ENCODE measurements at places on chromosomes 12 and 14.
A peak's percentile ranks its signal among the peaks of the same experiment; 100 is the strongest.

- DNase-seq = peak; percentile 55
Observed at GRCh38 chr12:57146961-57147944, at the start of gene LRP1-AS. Gene LRP1-AS (minus strand): TSS chr12:57147619.

- DNase-seq = no peak
Observed at GRCh38 chr12:12749433-12749832, 32.3 kb downstream of the CDKN1B start.

DNA sequence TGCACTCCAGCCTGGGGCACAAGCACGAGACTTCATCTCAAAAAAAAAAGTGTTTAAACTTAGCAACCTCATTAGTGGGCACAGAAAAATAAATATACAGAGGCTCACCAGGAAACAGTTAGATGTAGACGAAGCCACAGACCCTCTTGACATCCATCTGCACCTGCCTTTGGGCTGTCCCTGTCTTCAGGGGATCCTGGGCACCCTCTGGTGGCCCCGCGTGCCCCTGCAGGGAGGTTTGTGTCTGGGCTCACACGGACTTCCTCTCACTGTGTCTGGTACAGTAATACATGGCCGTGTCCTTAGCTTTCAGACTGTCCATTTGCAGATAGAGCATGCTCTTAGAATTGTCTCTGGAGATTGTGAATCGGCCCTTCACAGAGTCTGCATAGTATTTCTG lies 916.5 kb downstream of the TMEM121 start:
- no peak for DNase-seq

DNA sequence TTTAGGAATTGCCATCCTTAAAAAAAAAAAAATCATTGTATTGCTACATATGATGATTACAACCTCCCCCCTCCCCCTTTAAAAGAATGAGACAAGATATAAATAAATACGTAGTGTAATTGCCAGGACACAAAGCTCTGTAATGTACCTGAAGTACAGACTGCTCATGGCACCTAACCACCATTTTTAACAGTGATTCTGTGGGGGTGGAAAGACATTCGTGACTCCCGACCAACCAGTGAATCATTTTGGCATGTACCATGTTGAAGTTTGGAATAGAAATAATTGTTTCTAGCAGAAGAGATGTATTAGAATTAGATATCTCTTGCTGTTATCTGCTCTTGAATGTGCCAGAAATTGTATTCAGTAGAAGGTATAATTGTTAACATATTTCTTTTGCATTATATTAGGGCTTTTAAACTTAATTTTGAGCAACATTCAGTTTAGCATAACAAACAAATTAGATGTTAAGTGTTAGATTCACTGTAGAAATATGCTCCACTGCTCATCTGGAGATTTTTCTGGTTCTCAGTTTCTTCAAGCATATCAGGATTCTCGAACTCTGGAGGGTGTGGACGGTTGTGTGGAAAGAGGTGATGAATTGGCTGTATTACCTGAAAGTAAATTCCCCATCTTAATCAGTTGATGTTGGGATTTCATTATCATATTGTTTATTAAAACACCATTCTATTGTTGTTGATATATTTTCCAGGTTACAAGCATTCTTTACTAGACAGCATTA lies 31.1 kb downstream of the FRS2 start:
- no peak for DNase-seq

- peak; percentile 52 for DNase-seq
Observed at GRCh38 chr12:14774906-14775635, 28.2 kb downstream of the WBP11 start.

- no peak for DNase-seq
Observed at GRCh38 chr14:30312214-30312613, 246.7 kb upstream of the G2E3 start.

GRCh38 chr14:100107236-100107635 lies 42.0 kb downstream of the EVL start:
- DNase-seq = no peak

DNA sequence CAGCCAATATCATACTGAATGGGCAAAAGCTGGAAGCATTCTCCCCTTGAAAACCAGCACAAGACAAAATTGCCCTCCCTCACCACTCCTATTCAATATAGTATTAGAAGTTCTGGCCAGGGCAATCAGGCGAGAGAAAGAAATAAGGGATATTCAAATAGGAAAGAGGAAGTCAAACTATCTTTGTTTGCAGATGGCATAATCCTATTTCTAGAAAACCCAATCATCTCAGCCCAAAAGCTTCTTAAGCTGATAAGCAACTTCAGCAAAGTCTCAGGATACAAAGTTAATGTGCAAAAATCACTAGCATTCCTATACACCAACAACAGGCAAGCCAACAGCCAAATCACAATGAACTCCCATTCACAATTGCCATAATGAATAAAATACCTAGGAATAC lies 21.0 kb upstream of the ANP32D start:
- DNase-seq = no peak

- DNase-seq = no peak
Observed at GRCh38 chr14:89088530-89088929, 264.1 kb downstream of the TTC8 start.

GRCh38 chr14:49461529-49462401 lies 124.4 kb downstream of the RPS29 start:
- no peak for DNase-seq

DNA sequence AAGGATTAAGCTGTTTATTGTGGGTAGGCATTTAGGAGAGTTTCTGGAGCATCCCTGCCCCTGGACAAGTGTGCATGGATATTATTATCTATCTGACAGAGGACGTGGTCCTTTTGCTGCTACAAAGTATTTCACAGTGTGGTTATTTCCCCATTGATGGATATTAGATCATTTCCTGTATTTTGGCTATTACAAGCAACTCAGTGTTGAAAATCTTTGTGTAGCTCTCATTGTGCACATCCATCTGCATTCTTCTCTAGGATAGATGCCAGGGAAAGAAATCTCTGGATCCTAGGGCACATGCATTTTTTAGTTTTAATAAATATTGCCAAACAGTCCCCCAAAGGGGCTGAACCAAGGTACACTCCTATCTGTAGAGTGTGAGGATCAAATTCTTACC lies 154.3 kb upstream of the SRRM4 start:
- DNase-seq = no peak

DNA sequence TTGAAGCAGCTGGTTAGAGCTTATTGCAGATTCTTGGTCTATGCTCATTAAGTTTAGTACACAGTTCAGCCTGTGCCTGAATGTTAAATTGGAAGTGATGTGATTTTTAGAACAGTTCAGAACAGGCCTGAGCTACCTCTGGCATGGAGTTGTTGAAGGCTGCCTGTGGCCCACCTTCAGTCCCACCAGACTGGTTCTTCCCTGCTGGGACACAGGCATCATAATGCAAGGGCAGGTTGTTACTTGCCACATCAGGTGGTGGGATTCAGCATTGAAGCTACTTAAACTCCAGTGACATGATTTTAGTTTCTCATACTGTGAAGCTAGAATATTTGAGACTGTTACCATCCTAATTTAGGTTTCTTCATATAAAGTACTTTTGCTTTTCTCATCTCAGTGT lies 49.4 kb downstream of the PROX2 start:
- no peak for DNase-seq

- DNase-seq = no peak
Observed at GRCh38 chr14:53368066-53368465, 214.9 kb upstream of the DDHD1 start.

DNA sequence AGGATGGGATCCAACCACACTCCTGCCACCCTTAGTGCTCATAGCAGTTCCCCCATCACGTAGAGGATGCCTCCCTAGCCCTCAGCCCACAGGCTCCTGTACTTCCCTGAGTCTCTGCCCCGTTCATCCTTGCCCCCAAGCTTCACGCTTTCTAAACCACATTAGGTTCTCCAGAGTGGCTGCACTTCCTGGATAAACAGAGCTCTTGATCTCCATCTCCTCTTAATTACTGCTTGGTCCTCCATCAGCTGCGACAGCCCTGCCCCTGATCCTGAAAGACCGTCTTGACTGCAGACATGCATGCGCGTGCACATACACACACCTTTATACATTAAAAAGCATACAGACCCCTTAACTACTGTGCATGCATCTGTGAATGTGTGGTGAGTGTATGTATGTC lies 530.0 kb downstream of the BCL11B start:
- DNase-seq = no peak

- DNase-seq = no peak
Observed at GRCh38 chr12:90398285-90398836, 556.6 kb downstream of the CCER1 start.

DNA sequence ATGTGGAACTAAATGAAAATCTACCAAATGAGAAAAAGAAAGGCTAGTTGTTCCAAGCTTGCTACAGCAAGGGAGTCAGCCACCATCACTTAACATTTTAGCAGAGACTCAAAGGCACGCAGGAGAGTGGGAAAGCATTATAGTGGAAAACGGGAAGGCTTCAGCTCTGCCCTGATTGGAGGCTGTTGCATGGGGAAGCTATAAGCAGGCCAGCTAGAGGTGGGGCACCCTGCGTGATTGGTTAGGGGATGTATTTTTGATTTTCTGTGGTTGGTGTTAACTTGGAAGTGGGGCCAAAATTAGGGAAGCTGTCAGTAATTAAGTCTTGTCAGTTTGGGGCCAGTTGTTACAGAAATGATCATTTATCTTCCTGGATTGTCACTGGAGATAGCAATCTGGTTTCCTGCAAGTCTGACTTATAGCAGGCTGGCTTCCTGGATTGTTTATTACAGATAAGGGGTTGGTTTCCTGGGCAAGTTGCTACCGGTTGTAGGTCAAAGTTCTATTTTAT lies 93.9 kb downstream of the FAR2 start:
- no peak for DNase-seq

DNA sequence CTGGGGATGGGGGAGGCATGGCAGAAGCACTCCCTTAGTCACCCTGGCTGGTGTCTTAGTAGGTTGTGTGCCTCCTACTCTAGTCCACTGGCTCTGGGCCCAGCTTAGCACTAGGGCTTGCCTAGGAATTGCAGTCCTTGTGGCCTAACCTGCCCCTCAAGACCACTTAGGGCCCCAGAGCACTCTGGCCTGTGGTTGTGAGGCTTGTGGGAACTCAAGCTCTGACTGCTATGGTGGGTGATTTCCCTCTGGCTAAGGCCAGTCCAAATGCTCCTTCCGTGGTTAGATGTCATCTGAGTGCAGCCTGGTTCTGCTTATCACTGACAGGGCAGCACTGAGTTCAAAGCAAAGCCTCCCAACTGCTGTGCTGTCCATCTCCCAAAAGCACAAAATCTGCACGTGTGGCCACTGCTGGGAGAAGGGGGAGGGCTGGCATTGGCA lies 20.2 kb downstream of the FGD4 start:
- no peak for DNase-seq

DNA sequence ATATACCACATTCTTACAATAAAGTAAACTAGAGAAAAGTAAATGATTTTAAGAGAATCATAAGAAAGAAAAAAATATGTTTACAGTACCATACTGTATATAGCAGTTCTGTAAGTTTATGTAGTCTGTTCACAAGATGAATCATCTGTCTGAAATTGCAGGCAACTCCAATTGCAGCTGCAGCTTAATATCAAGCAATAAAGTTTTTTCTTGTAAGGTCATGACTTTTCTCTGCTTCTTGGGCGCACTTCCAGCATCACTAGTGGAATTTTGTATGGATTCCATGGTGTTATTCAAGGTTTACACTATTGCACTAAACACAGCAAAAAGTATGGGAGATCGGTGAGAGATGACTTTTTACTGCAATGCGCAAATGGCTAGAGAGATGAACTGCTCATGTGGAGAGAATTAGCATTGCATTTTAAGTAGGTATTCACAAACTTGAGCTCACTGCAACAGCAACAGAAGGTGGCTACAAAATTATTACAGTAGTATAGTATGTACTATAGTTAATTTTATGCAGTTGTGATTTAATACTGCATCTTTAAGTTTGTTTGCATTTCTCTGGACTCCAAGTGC lies 445.4 kb upstream of the OR4E1 start:
- DNase-seq = no peak

GRCh38 chr12:4134448-4135263 lies 138.9 kb upstream of the CCND2 start:
- no peak for DNase-seq

DNA sequence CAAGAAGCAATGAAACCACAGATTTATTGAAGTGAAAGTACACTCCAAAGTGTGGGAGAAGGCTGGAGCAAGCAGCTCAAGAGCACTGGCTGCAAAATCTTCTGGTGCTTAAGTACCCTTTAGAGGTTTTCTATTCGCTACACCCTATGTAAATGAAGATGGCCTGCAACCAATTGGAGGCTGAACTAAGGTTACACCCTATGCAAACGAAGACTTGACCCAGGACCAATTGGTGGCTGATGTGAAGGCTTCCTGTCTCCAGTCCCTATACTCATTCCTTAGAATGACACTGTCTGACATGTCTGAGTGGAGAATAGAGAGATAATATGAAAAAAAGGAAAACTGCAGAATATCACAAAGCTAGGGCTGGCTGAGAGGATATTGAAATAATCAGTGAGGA lies 57.2 kb downstream of the ALG10B start:
- no peak for DNase-seq

DNA sequence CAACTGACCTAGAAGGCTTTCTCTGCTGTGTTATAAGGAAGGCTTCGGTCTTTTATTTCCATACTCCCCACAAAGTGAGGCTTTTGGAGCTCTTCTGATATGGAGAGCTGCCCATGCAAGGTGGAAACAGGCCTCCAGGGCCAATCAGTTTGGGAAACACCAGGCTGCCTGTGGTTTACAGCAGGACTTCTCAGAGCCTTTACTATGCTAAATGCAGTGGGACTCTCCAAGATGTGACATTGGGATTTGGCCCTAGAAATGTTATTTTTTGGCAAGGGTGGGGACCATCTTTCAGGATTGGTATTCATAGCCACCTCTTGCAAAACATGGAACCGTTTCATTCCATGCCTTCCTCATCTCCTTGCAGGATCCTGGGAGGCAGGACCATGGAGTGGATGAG lies 3.7 kb downstream of the ACACB start:
- no peak for DNase-seq

GRCh38 chr12:21546716-21547115 lies 20.6 kb downstream of the SPX start:
- no peak for DNase-seq

DNA sequence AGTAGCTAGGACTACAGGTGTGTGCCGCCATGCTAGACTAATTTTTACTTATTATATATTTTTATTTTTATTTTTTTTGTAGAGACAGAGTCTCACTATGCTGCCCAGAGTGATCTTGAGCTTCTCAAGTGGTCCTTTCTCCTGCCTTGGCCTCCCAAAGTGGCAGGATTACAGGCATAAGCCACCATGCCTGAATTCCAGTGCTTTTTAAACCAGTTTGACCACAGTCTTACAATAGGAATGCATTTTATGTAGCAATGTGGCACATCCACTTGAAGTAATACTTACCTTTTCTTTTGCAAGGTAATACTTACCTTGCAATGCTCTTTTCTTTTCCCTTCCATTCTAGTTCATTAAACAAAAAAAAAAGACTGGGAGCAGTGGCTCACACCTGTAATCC lies 38.0 kb upstream of the CPM start:
- no peak for DNase-seq
